A172 (cell line): ENCODE measurements at places on chromosomes 2 and 18. TPM values are rescaled to one million over a fixed set of nuclear protein-coding genes. Genes with fewer than 3 reads are reported as not detected.

DNA sequence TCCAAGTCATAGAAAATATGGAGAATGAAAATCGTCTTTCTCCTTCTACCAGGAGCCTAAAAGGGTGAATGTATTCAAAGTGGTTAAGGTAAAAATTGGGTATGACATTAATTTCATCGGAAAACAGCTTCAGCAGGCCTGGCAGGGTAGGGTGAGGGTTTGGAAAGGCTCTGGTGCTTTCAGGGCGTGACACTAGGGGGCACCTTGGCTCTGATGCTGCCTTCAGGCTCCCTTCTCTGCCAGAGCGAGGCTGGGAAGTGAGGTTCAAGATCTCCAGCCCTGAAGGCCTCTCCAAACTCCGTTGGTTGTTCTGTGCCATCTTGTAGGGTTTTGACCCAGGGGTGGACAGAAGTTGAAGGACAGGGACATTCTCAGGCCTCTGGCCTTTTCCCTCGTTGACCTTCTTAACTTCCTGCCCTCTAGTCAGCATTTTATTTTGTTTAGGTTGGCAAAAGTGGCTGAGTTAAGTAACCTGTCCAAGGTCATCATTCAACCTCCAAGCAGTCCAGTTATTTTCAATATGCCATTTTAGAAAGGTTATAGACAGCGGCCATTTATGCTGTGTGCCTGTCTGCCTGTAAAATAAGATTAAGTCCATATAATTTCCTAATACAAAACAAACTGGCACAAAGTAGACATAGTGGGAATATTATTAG, 40.3 kb downstream of the EML6 start:
- no peak for DNase-seq

GRCh38 chr2:223824301-223824700, 13.1 kb downstream of the AP1S3 start:
- DNase-seq = no peak

DNA sequence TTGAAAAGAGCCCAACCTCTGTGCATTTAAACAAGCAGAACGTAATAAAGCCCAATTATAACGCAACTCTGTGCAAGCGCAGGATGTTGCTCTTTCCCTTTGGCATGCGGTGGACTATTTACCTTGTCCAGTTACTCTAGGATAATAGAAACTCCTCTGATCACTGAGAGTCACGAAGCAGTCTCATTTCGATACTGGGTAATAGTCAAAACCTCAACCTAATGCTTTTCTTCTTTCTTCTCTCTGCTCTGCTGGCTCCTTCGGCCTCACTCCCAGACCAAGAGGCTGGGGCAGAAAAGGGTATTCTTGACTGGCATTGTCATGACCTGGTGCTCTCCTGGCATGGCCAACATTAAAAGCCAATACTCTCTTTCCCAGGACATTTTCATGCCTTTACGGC, 89.7 kb upstream of the GCFC2 start:
- no peak for DNase-seq

DNA sequence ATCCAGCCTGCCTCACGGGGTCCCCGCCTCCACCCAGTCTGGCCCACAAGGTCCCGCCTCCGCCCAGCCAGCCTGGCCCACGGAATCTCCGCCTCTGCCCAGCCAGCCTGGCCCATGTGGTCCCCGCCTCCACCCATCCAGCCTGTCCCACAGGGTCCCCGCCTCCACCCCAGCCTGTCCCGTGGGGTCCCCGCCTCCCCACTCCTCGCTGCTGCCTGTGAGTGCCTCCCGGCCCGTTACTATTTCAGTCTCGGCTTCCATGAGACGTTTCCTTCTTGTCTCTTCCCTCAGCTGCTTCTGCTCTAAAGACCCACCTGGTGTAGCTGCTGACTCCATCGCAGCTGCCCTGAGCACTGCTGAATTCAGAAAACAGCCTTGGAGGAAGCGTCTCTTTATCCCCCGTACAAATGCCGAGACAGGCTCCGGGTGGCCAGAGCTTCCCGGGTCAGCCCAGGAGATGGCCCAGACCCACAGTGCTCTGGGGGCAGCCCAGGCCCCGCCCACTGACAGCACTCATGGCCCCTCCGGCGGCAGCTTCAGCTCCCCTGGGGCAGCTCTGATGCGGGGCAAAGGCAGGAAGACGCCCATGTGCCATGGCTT, 69.8 kb downstream of the NFATC1 start:
- DNase-seq = no peak

The CRYBA2 gene
- total RNA-seq = not detected in 2 replicates

GRCh38 chr2:30897539-30897938, 90.3 kb upstream of the CAPN13 start:
- no peak for DNase-seq
